Breast epithelium (tissue), 4 donors: ENCODE measurements at places on chromosomes 4 and X.

DNA sequence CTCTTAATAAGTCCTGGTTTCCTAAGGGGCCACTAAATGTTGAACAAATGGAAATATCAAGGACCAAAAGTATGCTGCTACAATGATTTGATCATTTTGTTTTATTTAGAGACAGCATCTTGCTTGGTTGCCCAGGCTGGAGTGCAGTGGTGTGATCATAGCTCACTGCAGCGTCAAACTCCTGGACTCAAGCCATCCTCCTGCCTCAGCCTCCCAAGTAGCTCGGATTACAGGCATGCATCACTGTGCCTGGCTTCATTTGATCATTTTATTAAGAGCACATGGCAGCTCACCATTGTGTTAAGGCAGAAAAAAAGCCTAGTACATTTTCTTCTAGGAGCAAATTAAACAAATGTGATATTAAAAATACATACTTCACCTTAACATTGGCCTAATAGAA is 52.7 kb downstream of the DCLK2 start:
- DNase-seq, result no peak

DNA sequence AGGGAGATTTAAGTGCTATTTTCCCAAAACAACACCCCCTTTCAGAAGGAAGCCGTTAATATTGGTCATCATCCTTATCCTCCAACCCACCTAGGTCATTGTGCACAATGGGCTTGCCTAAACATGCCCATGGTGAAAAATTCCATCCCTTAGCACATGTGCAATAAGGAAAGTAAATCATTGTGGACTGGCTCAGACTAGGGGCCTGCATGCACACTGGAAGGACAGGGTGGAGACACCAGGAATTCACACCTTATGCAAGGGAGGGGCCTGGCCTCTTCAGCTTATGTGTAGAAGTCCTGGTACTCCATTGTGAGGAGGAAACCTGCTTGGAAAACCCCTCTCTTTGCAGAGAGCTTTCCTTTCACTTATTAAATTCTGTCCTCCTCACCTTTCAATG is 311.4 kb upstream of the NDST4 start:
- DNase-seq, result no peak

DNA sequence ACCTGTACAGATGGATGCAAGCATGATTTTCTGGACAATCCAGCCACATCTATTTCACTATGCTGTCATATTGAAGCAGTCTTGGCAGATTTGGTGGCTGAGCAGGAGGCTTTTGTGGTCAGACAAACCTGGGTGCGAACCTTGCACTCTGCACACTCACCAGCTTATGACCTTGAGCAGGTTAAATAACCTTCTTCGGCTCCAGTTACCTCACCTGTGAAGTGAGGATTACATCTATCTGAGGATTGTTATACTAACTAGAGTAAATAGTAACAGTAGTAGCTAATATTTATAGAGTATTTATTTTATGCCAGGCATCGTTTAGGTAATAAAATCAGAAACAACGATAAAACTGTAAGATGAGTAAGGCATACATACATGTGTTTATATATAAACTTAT is 150.0 kb downstream of the PPP3CA start:
- DNase-seq, result no peak

GRCh38 chr4:142155347-142155746 is 519.0 kb downstream of the IL15 start:
- DNase-seq, result no peak

GRCh38 chrX:129939986-129940385 is 34.0 kb downstream of the UTP14A start:
- no peak for DNase-seq

DNA sequence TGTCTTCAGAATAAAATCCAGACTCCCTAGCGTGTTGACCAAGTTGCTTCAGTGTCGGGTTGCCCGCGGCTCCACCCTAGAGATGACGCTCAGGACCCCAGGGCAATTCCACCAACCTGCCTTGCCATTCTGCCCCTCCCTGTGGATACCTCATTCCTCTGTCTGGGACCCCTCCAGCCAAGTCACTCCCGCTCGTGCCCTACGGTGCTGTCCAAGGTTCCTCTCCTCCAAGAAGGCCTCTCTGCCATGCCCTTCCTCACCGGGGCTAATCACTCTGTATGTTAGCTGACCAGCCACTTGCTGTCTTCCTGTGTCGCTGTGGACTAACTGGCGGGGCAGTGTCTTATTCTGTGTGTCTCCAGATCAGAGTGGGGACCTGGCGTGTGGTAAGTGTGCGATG is 46.6 kb downstream of the TENM3 start:
- no peak for DNase-seq
